ENCODE measurements at places on chromosomes 12 and 14.
A peak's percentile ranks its signal among the peaks of the same experiment; 100 is the strongest.

GRCh38 chr14:46920542-46920941, 269.0 kb upstream of the RPL10L start:
- no peak overlapping the region for H3K27ac ChIP-seq
- DNase-seq: no peak
- H3K4me1 ChIP-seq: no peaks in the 10 kb centered on the region
- no peaks in the 10 kb centered on the region for H3K36me3 ChIP-seq
- no peak overlapping the region for H3K4me3 ChIP-seq

GRCh38 chr12:75257510-75257909, 47.9 kb upstream of the KCNC2 start:
- no peaks in the 10 kb centered on the region for H3K4me1 ChIP-seq
- no peaks in the 10 kb centered on the region for H3K27me3 ChIP-seq
- DNase-seq: no peak
- no peak overlapping the region for H3K4me3 ChIP-seq
- H3K27ac ChIP-seq: no peak overlapping the region
- H3K36me3 ChIP-seq: no peaks in the 10 kb centered on the region

DNA sequence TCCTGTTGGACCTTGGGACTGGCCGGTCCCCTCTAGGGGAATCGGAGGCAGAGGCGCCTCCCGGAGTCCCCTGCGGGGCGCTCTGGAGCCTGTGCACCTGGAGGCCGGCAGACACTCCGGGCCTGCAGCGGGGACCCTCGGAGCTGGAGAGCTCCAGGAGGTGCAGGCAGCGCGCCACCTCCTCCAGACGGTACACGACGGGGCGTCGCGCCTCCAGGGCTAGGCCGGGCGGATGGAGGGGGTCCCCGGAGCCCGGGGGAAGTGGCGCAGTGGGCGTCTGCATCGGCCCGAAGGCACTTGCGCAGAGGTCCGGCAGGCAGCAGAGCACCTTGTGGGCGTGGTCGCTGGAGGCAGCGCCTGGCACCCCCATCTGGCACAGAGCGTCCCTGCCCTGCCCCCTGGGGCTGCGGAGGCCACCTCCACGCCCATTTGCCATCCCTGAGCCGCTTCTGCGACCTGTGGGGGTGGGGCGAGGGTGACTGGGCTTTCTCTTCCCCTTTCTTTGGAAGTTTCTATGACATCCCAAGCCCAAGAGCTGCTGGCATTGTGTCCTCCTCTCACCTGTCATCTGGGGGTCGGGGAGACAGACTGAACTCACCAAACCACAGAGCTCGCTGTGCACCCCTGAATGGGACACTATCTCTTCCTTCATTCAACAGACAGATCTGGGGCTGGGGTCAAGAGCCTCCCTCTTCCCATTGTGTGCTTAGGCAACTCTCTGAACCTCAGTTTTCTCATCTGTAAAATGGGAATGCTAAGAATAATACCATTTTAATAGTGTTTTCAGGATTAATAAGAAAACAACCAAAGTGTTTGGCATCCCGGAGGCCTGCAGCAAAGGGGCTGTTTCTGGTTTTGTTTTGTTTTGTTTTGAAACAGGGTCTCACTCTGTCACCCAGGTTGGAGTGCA, 37.5 kb upstream of the CORO1C start:
- H3K27me3 ChIP-seq: no peaks in the 10 kb centered on the region
- H3K27ac ChIP-seq: no peak overlapping the region
- H3K36me3 ChIP-seq: no peaks in the 10 kb centered on the region

GRCh38 chr12:80553316-80553715, 109.3 kb downstream of the PTPRQ start:
- H3K36me3 ChIP-seq: no peaks in the 10 kb centered on the region
- DNase-seq: peak; percentile 74
- H3K27ac ChIP-seq: no peak overlapping the region
- H3K4me3 ChIP-seq: no peak overlapping the region
- H3K4me1 ChIP-seq: peaks cover 16% of the 10 kb centered on the region

DNA sequence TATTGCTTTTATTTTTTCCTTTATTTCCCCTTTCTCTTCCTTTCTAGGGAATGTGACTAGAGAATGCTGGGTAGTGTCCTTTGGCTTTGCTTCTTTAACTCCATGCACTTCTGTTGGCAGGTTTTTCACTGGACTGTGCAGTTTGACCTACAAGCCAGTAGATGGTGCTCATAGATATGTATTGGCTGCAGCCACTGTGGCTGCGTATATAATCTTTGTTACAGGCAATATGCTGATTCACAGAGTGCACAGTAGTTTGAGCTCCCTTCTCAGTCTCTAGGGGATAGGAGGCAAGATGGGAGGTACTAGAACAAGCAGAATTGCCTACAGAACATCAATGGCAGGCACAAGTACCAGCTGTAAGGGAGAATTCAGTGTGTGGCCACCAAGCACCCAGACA, 503.5 kb downstream of the LRFN5 start:
- no peak for DNase-seq
- no peak overlapping the region for H3K27ac ChIP-seq
- no peak overlapping the region for H3K4me3 ChIP-seq
- H3K36me3 ChIP-seq: no peaks in the 10 kb centered on the region
- no peaks in the 10 kb centered on the region for H3K4me1 ChIP-seq
- H3K27me3 ChIP-seq: no peaks in the 10 kb centered on the region

DNA sequence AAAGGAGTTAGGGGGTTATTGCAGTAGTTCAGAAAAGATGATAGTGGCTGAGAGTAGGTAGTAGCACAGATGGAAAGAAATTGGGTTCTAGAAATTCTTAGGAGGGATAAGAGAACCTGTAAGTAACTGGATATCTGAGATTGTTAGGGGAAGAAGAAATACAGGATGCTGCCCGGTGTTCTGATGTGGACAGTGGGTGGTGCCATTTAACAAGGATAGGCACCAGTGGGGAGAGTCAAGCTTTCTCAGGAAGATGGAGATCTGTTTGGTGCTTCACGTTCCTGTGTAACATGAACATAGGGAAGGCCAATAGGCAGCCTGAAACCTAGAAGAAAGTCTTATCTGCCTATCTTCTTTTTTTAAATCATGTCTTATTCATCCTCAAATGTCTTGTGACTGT, 245.9 kb downstream of the NPAS3 start:
- H3K36me3 ChIP-seq: no peaks in the 10 kb centered on the region
- no peak overlapping the region for H3K27ac ChIP-seq
- H3K4me1 ChIP-seq: no peaks in the 10 kb centered on the region

DNA sequence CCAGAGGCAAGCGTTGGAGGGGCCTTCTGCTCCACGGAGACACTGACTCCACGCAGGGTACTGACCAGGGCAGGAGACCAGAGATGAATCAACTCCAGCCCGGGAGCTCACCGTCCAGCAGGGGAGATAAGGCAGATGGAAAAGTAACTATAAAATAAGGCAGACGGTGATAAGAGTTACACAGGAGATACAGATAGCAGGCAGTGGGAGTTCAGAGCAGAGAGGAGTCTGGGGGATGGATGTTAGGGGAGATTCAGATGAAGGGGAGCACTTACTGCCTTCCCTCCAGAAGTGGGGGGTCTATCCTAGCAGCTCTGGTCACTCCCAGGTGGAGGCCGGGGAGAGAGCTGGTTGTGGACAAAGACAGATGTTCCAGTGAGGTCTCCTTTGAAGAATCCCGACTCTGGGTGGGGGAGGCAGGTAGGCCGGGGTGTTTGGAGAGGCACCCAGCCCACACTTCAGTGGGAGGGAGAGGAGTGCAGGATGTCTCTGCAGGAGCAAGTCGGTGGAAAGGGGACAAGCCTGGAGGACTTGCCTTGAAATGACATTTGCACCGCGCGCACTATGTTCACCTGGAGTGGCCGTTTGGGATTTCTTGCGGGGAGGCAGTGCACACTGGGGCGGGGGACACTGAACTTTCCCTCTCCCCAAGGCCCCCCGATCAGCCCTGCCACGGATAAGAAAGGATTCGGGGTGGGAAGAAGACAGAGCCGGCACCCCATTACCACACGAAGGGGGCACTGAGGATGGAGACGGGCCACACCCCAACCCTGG, 1.2 kb downstream of the PITPNM2 start:
- peak overlapping the region; percentile 56 for H3K4me3 ChIP-seq
- peaks cover 14% of the 10 kb centered on the region for H3K4me1 ChIP-seq
- H3K27me3 ChIP-seq: no peaks in the 10 kb centered on the region
- H3K36me3 ChIP-seq: no peaks in the 10 kb centered on the region

DNA sequence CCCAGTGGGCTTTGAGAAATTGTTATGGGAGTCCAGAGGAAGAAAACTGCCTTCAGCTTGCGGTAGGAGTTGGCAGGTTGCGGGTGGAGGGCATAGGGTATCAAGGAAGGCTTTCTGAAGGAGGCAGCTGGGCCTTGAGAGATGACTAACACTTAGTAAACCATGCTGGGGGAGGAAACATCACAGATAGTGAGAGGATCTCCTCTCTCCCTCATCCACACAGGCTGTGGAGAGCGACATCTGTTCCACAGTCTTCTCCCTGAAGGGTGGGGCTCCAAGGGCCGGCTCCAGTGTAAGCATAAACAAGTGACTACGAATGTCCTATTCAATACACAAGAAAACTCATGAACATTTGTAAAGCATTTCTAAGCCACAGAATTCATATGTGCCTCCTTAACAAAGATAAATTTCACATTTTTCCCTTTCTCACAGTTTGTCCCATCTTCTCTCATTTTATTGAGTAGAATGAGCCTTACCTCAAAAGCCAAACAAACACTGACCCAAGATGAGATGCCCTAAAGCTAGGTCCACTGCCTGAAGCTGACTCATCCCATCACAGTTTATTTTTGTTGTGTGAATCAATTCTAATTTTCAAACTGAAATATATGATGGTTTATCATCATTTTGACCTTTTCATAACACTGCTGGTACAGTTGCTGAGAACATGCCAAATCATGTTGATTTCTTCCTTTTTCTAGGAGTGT, 227.9 kb downstream of the SLC25A21 start:
- H3K4me1 ChIP-seq: no peaks in the 10 kb centered on the region
- no peak for DNase-seq
- H3K27me3 ChIP-seq: no peaks in the 10 kb centered on the region
- H3K27ac ChIP-seq: no peak overlapping the region
- no peaks in the 10 kb centered on the region for H3K36me3 ChIP-seq
- no peak overlapping the region for H3K4me3 ChIP-seq

DNA sequence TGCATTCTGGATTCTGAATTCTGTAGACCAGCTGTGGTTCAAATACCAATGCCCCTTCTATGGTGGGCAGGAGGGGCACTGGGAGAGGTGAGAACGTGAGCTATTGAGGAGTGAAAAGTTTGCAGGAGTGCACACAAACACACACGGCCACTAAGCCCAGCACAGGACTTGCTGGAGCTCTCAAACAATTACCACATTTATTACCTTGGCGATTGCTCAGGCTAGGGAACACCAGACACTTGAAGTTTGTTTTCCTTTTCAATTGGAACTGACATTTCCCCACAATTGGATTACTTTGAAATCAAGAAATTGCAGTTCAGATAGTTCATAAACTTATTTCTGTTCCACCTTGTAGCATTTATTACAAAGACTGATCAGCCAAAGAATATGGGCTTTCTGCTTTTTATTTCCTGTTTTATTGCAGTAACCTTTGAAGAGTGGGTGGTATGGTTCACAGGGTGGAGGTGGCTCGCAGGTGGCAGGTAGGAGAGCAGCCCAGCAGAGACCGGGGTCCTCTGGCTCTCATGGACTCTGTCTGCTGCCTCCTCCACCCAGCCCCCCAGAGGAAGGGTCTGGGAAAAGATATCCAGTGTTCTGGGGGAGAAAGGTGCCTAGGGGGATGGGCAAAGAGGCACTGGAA, 429.8 kb upstream of the CCDC196 start:
- no peak for DNase-seq
- H3K27me3 ChIP-seq: no peaks in the 10 kb centered on the region
- no peak overlapping the region for H3K27ac ChIP-seq
- H3K4me1 ChIP-seq: no peaks in the 10 kb centered on the region
- no peaks in the 10 kb centered on the region for H3K36me3 ChIP-seq

GRCh38 chr14:83342590-83342989, 1808.9 kb upstream of the SEL1L start:
- no peaks in the 10 kb centered on the region for H3K4me1 ChIP-seq
- no peaks in the 10 kb centered on the region for H3K27me3 ChIP-seq
- no peak overlapping the region for H3K4me3 ChIP-seq
- no peak overlapping the region for H3K27ac ChIP-seq
- H3K36me3 ChIP-seq: no peaks in the 10 kb centered on the region

GRCh38 chr14:82647088-82647810, 1113.6 kb upstream of the SEL1L start:
- no peak overlapping the region for H3K27ac ChIP-seq
- no peaks in the 10 kb centered on the region for H3K27me3 ChIP-seq
- no peak for DNase-seq
- H3K4me3 ChIP-seq: no peak overlapping the region
- H3K4me1 ChIP-seq: no peaks in the 10 kb centered on the region

GRCh38 chr12:121102307-121102706, 30.4 kb upstream of the P2RX7 start:
- no peaks in the 10 kb centered on the region for H3K4me1 ChIP-seq
- no peaks in the 10 kb centered on the region for H3K36me3 ChIP-seq
- H3K4me3 ChIP-seq: no peak overlapping the region
- H3K27me3 ChIP-seq: no peaks in the 10 kb centered on the region
- DNase-seq: no peak

GRCh38 chr14:31194095-31194494, 13.5 kb downstream of the HECTD1 start:
- no peak for DNase-seq
- no peak overlapping the region for H3K27ac ChIP-seq

DNA sequence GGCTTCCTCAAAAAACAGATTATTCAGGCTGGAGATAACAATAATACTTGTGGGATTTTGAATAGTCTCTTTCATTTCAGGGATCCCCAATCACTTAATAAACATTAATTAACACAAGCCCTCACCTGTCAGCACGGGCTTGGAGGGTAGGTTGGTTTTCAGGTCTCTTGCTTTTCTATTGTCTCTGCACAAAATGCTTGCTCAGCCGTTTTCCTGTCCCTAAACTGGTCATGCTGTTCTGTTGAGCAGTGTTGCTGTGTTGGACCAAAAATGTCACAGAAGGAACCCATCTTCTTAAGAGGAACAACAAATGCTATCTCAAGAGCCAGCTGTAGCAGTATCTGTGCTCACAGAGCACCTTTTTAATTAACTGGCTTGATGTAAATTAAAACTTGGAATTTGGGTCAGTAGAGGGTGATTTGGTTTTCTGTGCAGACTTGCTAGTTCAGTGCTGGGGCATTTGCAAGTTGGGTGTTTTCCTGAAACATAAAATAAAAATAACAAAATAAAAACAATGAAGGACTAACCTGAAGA, 231.8 kb upstream of the CRY1 start:
- peaks cover 40% of the 10 kb centered on the region for H3K27me3 ChIP-seq
- no peak overlapping the region for H3K4me3 ChIP-seq
- H3K4me1 ChIP-seq: peaks cover 20% of the 10 kb centered on the region
- DNase-seq: no peak
- H3K36me3 ChIP-seq: no peaks in the 10 kb centered on the region
- no peak overlapping the region for H3K27ac ChIP-seq

GRCh38 chr12:94815958-94816357, 165.6 kb upstream of the TMCC3 start:
- no peaks in the 10 kb centered on the region for H3K4me1 ChIP-seq
- H3K4me3 ChIP-seq: no peak overlapping the region
- no peak for DNase-seq
- no peaks in the 10 kb centered on the region for H3K27me3 ChIP-seq
- no peaks in the 10 kb centered on the region for H3K36me3 ChIP-seq

- no peak for DNase-seq
- H3K4me1 ChIP-seq: no peaks in the 10 kb centered on the region
- H3K36me3 ChIP-seq: no peaks in the 10 kb centered on the region
Observed at GRCh38 chr12:69633061-69633460, 22.4 kb upstream of the LRRC10 start.

Data from endothelial cell of umbilical vein (primary cell).